ENCODE measurements at places on chromosomes 2 and 18. TPM values are rescaled to one million over a fixed set of nuclear protein-coding genes. Genes with fewer than 3 reads are reported as not detected.

RAX gene
- total RNA-seq = not detected

DTNA gene
- total RNA-seq = 105 TPM

ARHGAP15 gene
- total RNA-seq = 32.2 TPM

EPAS1 gene
- total RNA-seq = 83.4 TPM

RUFY4 gene
- not detected for total RNA-seq

KLF7 gene
- 18.1 TPM for total RNA-seq

C2orf80 gene
- total RNA-seq = not detected

SKOR2 gene
- not detected for total RNA-seq

All from tongue (tissue), 3 donors.